OCI-M1 (cell line): ENCODE measurements at places on chromosomes 16 and 17.

DNA sequence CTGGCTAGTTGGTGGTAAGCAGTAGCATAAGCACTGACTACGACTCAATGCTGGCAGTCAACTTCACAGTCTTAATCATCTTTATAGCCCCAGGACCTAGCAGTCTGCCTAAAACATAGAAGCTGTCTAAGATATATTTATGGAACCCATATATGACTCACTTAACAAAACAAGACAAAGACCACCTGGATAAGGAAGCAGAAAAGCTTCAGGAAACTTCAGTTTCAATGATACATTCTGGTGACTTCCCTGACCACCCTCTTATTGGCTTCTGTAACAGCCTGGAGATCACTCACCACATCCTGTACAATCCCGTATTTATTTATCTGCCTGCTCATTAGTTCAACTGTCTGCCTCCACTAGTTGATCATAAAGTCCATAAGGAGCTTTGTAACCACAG is 95.5 kb downstream of the PMP22 start:
- DNase-seq = no peak

- no peak for DNase-seq
These were observed 236.0 kb downstream of the IRF8 start for GRCh38 chr16:86134802-86135461.

DNA sequence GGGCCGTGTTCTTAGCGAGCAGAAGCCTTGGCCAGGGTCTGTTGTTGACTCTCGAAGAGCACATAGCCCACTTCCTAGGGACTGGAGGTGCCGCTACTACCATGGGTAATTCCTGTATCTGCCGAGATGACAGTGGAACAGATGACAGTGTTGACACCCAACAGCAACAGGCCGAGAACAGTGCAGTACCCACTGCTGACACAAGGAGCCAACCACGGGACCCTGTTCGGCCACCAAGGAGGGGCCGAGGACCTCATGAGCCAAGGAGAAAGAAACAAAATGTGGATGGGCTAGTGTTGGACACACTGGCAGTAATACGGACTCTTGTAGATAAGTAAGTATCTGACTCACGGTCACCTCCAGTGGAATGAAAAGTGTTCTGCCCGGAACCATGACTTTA is 18.5 kb downstream of the RSPRY1 start:
- DNase-seq = no peak

DNA sequence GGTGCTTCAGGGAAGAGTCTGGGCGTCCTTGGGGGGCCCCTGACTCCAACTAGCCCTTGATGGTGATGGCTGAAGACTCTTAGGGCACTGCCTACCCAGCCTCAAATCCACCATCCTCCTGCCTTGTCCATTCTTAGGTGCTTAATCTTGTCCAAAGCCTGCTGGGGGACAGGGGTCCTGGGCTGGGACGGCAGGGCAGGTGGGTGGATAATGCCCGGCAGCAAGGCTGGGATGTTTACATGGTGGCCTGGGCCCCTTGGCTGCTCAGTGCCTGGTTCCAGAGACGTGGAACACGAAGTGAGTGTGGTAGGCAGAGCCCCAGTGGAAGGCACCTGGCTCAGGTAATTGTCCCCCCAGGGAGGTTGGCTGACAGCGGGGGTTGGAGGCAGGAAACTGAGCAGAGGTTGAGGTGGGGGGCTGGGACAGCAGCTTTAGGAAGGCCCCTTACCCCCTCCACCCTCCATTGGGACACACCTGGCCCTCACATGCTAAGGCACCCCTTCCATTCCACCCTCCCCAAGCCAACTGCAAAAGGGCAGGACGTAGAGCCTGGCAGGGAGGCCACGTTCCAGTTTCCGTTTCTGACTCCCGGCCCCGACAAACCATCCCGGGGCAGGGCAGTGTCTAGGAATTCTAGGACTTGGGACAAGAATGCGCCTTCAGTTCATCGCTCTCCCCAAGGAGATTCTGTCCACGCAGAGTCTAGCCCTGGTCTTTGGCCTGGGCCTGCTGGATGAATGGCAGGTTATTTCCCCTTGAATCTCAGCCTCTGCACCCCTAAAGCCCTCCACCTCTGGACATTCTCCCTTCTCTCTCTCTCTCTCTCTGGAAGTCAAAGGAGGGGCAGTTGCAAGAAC is 1.9 kb downstream of the FOXJ1 start:
- no peak for DNase-seq

- no peak for DNase-seq
These were observed 2.4 kb downstream of the MPHOSPH6 start for GRCh38 chr16:82167670-82168069.

- DNase-seq = no peak
These were observed 2.6 kb upstream of the SOX15 start for GRCh38 chr17:7592422-7593021.

DNA sequence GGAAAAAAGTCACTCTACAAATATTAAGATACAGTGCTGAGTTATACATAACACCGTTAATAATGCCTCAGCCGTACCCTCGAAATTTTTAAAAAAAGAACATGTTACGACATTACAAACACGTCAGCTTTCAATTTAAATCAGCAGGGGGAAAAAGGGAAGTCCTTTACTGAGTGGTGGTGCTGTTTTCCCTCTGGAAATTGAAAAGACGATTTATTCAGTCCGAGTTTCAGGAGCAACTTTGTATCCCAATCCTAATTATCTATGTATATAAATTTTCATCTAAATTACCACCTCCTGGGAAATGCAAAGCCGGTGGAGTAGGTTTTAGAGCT is 1.3 kb downstream of the NETO2 start:
- peak; percentile 49 for DNase-seq

DNA sequence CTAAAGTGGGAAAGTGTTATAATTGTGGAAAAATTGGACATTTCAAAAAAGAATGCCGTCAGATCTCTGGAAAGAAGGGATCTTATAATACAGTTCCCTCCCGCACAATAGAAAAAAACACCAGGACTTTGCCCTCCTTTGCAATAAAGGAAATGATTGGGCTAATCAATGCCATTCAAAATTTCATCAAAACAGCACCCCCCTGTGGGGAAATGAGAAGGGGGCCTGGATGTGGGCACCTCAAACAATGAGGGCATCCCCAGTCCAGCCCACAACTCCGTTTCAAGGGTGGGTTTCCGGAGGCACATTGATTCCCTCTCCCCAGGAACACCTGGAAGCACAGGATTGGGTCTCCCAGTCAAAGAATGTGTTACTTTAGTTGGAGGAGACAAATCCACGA is 26.1 kb downstream of the CD300LG start:
- no peak for DNase-seq

- no peak for DNase-seq
These were observed 10.6 kb downstream of the CTRB1 start for GRCh38 chr16:75229172-75230031.

DNA sequence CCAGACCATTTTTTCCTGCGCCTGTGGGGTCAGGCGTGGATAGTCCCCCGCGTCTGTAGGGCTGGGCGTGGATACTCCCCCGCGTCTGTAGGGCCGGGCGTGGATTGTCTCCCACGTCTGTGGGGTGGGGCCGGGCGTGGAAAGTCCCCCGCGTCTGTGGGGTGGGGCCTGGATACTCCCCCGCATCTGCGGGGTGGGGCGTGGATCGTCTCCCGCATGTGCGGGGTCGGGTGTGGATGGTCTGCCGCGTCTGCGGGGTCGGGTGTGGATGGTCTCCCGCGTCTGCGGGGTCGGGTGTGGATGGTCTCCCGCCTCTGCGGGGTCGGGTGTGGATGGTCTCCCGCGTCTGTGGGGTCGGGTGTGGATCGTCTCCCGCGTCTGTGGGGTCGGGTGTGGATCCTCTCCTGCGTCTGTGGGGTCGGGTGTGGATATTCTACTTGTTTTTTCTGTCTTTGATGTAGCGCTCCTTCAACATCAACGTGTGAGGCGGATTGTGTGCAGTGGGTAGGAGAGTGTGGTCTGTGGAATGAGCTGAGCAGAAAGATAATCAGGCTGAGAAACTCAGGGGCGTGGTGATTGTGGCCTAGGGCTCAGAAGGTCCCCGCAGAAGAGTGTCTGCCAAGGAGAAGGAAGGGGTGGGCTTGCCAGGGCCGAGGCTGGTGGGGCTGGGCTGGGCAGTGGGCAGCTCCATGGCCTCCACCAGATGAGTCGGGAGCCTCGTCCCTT is 3.2 kb downstream of the GNPTG start:
- DNase-seq = peak; percentile 7

- no peak for DNase-seq
These were observed 507 bp downstream of the DYNLRB2 start for GRCh38 chr16:80541306-80541694.

- no peak for DNase-seq
These were observed 75.9 kb downstream of the USP22 start for GRCh38 chr17:20966870-20967269.

GRCh38 chr16:56833243-56833970 is 31.6 kb upstream of the SLC12A3 start:
- no peak for DNase-seq

DNA sequence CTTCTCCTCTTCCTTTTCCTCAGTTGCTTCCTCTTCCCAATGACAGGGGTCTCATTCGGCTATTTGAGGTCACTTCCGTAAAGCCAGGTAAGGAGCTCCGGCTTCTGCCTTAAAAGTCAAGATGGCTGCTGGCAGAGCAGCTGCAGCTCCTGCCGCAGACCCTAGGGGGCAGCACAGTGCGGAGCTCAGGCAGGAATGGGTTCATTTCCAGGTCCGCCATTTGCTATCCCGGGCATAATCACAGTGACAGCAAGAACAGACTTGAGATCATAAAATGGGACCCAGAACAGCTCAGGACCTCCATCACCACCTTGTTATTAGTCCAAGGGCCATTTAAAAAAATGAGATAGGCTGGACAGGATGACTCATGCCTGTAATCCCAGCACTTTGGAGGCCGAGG is 199.5 kb downstream of the ZNF18 start:
- peak; percentile 6 for DNase-seq

- no peak for DNase-seq
These were observed 93.0 kb upstream of the RCVRN start for GRCh38 chr17:9998060-9998459.

- DNase-seq = no peak
These were observed 2.4 kb downstream of the PRPSAP2 start for GRCh38 chr17:18860161-18860972.

GRCh38 chr16:12627394-12627793 is 176.3 kb downstream of the CPPED1 start:
- no peak for DNase-seq

GRCh38 chr16:31273187-31273586 is 13.4 kb downstream of the ITGAM start:
- no peak for DNase-seq

- no peak for DNase-seq
These were observed at the start of gene FBXL19 for GRCh38 chr16:30923554-30924075. Gene FBXL19, plus strand, starts transcription at chr16:30923572. Its CDS starts 2,183 bp downstream, at chr16:30925755.

- no peak for DNase-seq
These were observed 36.7 kb upstream of the POLR3E start for GRCh38 chr16:22260490-22260889.

DNA sequence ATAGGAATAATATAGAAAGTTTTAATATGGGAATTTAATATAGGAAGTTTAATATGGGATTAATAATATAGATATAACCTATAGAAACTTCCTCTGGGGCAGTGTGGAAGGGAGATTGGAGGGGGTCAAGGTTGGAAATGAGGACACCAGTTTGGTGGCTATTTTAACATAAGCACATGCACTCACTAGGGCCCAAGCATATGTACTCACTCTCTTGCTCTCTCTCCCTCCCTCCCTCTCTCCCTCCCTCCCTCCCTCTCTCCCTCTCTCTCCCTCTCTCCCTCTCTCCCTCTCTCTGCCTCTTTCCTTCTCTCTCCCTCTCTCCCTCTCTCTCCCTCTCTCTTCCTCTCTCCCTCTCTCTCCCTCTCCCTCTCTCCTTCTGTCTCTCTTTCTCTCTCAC is 528.1 kb downstream of the NPIPA7 start:
- DNase-seq = no peak

GRCh38 chr17:74780443-74781238 is 4.5 kb upstream of the NAT9 start:
- DNase-seq = peak; percentile 70

DNA sequence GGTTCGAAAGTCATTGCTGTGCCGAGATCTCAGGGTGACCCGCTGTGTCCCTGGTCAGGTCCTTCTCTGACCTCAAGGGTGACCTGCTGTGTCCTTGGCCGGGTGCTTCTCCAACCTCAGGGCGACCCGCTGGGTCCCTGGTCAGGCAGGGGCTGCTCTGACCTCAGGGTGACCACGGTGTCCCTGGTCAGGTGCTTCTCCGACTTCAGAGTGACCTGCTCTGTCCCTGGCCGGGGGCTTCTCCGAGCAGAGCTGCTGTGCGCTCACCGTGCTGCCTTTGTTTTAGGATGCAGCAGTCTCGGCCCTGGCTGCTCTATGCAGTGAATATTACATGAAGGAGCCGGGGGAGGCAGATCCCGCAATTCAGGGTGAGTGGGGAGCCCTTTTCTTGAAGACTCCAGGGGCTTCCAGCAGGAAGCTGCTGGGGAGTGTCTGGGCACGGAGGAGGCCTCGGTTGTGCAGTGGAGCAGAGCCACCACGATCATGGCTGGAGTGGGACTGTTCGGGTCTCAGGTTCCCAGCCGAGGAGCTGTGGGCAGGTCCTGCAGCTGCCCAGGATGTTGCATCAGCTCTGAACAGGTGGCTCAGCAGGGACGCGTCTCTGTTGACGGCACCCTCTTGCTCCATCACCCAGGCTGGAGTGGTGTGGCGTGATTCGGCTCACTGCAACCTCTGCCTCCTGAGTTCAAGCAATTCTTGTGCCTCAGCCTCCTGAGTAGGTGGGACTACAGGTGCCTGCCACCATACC is 83.7 kb upstream of the ZNF750 start:
- no peak for DNase-seq

DNA sequence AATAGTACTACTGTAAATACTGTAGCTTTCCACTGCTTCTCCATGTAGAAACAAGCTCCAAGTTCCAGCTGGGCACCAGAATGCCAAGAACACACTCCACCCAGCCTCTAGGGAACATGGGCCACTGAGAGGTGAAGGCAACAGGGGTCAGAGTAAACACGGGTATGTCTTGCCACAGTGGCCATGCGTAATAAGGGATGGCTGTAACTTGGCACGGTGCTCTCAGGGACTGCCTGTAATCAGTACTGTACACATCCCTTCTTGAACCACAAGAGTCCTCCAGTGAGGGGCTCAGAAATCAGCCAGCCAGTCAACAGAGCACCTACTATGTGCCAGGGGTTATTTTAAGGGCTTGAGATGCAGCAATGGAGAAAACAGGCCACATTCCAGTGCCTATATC is 10.8 kb downstream of the LRRC59 start:
- DNase-seq = no peak

GRCh38 chr16:19400711-19401110 is 17.0 kb upstream of the TMC5 start:
- DNase-seq = peak; percentile 58

DNA sequence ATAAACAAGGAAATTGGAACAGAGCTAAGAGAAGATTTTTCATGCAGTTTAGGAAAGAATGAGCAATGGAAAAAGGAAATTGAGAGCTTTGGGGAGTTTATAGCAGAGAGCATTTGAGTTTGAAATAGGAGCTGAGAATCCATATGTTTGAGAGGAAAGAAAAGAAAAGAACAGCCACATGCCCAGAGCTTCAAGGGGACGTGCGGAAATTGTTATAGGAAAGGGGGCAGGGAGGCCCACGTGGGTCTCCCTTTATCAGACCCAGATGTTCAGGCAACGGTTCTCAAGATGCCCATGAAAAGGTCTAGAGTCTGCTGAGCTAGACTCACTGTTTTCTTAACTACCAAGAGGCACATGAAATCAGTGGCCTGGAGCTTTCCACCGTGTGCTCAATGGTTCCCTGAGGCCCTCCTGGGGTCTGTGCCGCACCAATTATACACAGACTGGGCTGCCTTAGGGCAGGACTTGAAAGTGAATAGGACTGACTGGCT is 31.2 kb downstream of the CHD9 start:
- no peak for DNase-seq
